RCC 7860 (cell line): ENCODE measurements at places on chromosomes 2 and 18.

DNA sequence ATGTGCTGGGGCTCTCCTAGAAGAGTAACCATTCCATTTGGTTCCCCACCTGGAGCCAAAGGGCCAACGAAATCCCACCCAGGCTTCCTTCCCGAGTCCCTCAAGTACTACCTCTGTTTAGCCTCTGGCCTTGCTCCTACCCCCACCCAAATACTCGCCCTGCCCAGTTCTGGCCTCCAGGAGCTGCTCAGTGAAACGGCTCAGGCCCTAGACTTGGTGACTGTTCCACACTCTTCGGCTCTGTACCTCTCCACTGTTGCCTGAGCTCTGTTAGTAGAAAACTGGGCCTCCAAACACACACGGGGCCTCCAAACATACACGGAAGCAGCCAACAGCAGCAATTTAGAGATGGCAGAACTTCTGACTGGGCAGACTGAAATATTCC, 4.2 kb downstream of the OTX1 start:
- DNase-seq: no peak

DNA sequence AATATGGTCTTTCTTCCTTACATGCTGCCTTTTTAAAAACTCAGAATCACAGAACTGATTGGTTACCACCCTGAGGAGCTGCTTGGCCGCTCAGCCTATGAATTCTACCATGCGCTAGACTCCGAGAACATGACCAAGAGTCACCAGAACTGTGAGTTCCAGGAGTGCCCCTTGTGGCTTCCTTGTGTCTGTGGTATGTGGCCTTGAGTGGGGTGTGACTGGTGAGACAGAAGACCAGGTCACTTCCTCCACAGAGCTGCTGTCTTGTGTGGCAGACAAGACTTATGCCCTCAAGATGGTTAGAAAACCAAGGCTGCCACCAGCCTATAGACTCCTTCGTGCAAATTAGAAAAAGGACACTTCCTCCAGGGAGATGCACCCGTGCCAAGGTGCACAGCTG, 72.6 kb downstream of the EPAS1 start:
- no peak for DNase-seq

DNA sequence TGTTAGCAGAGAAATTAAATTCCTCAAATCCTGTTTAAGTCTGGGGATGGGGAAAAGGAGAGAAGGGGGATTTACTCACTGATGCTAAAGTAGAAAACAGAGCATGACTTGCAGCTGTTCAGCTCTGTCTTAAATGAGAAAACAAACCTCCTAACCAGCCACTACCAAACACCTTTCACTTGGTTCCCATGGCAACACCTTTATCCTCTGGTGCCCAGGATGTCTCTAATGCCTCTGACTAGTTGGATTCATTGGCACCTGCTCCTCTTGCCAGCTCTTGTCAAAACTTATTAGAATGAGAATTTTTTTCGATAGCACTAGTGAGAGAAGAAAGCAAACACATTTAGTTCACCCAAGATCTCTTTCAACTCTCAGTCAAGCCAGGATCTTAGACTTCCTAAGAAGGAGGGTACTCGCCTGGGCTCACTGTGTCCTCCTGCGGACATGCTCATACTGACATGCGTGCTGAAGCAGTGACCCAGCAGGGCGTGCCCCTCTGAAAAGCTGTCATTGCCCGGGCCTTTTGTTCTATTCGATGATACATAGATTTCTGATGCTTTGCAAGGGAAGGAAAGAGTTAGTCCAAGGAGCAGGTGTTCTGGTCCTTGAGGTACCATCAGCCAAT, 656.0 kb upstream of the CELF4 start:
- DNase-seq: no peak

DNA sequence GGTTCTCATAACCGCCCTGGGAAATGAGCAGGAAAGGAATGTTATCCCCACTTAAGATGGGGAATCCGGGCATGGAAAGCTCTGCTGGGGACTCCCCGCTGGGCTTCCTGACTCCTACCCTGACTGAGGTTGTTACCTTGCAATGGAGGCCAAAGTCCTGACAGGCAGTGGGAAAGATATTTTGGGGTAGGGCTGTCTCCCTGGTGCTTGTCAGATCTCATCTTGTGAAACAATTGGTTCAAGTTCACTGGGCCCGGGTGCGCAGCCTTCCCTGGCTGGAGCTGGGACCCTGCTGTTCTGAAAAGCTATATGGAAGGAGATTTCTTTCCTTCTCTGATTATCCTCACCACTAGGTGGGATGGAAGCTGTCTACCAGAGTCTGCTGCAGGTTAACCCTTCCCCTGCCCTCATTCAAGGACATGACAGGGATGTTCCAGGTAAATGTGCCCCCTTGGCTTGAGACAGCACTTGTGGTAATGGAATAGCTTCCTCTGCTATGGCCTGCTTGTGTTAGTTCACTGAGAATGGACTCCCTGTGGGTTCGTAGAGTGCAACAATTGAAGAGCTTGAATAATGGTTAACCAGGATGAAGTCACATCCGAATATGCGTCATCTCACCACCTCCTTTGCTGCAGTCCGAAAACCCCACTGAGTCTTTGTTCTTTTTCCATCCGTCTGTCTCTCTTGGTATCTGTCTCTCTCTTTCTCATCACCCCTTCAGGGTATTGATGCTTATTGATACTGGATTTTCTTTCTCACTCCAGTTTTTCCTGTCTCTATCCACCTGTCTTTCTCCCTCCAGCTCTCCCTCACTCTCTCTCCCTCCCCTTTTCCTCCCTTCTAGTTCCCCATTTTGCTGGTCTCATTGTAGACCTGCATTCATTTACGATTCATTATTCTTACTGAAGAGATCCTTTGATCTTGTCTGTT, 67.8 kb upstream of the EPAS1 start:
- peak; percentile 95 for DNase-seq

DNA sequence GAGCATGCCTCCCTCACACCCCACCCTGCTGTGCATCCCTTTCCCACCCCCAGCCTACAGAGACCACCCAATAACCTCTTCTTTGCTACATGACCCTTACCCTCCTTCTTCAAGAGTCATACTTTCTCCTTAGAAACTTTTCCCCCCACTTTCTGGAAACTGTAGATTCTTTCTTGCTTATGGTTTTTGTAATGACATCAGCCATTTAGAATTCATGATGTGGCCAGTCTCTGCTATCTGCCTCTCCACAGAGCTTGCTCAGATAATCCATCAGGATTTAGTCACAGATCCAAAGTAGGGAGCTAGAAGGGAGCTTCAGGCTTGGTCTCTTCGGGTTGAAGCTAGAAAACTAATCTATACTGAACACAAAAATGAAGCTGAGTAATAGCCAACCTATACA, 36.5 kb downstream of the GALM start:
- DNase-seq: peak; percentile 60

- no peak for DNase-seq
These were observed 56.6 kb upstream of the AGPS start for GRCh38 chr2:177335917-177336450.

GRCh38 chr18:32280188-32280783, 90.4 kb downstream of the MEP1B start:
- no peak for DNase-seq

- no peak for DNase-seq
These were observed 64.6 kb downstream of the INHBB start for GRCh38 chr2:120410487-120410886.

- DNase-seq: no peak
These were observed 2.0 kb downstream of the KCMF1 start for GRCh38 chr2:84972932-84973331.

GRCh38 chr2:152950126-152950525, 231.7 kb downstream of the ARL6IP6 start:
- no peak for DNase-seq

- DNase-seq: no peak
These were observed 134.2 kb upstream of the CHAC2 start for GRCh38 chr2:53633441-53633840.

DNA sequence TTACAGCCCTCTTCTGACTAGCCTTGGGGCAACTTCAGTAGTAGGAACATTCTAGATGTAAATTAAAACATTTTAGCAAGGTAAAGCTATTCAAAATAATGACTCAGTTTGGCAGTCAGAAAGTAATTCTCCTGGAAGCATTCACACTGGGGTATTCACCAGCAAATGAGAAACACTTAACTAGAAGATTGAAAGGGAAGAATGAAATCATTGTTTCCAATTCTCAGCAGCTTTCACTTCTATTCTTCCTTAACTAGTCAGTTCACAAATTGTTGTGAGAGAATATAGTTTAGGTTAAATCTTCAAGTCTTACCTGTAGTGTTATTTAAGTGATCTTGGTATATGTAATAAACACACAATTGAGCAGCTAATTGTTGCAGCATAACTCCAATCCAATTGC, 1135.6 kb upstream of the FAM98A start:
- no peak for DNase-seq

DNA sequence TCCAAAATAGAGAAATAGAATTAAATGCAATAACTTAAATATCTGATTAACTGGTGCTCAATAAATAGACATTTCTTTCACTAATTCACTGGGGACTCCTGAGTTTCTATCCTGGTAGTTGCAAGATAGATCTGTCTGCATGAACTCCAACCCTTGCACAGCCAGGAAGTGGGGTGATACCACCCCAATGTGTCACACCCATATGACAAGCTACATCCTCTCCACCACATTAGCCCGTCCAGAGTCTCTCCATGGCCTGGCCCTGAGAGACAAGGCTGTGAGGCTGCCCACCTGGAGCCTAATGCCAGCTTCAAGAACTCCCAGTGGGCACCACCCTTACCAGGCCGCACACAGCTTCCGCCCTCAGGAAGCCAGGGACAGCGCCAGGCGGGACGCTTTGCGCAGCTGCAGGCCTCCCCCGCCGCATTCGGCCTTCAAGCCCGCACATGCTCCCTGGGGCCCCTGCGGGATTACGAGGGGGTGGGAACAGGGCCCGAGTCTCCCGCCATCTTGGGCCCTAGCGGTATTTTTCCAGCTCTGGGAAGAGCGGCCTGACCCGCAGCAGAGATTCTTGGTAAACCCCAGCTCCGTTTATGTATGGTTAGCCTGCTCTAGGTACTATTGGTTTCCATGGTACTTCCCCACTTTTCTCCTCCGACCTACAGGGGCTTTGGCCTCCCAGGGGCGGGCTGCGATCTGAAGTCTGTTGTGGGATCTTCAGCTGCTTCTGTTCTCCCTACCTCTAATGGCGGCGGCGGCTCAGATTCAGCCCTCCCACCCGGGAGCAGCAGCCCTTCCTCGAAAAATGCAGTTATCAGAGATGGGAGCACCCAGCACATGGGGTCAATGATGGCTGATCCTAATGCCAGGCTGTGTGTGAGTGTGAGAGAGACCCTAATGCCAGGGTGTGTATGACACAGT, at the start of gene TDRD15:
TDRD15 (plus strand) TSS at position 496 of the 921 bp plus-strand sequence. CDS start 13,500 bp downstream, outside the sequence.
- DNase-seq: no peak

DNA sequence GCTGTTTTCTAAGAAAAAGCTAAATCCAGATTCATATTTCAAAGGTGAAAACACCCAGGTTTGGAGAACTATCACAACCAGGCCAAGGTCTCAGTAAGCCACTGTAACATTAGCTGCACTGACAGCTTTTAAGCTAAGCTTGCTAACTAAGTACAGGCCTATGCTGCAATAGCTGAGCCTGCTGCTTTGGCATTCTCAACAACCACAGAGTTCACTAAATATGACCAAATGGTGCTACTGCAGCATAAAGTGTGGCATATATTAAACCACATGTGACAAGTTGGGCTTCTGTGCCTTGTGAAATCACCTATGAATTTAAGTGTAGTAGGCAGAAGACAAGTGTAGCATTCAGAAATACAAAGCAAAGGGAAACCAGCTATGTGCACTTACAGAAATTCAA, 206.7 kb downstream of the TCF4 start:
- DNase-seq: no peak

DNA sequence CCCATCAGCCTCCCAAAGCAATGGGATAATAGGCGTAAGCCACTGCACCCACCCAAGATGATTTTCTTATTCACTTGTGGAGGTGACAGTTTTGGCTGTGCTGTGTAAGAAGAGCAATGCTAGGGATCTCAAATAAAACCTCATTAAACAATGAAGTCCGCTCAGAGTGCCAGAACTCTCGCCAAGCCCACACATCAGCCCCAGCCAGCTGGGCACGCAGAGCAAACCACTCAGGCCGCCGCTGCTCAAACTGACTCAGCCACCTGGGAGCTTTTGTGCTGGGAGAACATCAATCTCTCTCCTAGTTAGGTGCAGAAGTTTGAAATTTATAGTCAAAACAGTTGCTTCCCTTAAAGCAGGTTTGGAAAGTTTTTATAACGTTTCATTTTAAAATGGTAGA, 47.6 kb downstream of the RNF152 start:
- no peak for DNase-seq

DNA sequence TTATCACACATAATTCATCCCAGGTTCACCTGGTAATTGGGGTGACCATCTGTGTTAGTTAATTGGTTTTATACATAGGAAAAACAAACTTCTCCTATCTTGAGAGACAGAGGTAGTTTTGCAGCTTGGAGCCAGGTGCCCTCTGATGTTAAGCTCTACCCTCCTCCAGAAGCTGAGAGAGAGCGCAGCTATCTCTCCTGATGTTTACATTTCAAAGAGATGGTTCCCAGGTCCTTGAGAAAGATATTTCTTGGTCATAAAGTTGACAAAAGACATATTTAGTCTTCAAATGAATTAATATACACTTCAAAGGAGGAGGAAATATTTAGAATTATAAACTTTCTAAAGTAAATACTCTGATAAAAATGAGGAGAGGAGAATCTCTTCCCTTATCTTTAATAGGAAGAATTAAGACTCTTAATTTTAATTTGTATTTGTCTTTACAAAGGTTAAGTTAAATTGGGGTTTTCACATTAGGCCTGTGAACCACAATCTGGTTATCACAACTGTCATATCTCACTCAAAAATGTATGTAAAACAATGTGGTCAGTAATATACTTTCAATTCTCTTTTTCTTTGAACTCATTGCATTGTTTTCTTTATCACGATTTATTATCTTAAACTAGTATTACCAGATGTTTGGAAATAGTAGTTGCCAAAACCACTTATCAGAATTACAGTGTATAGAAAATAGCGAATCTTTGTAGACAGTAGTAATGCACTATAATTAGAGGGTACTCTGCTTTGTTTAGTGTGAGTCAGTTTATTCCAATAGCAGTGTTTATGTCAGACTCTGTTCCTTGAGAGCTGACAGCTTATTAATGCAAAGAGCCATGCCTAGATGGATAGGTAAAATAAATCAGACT, 26.8 kb downstream of the SERPINB4 start:
- DNase-seq: no peak
